ENCODE measurements at places on chromosomes 1 and 21. TPM values are rescaled to one million over a fixed set of nuclear protein-coding genes. Genes with fewer than 3 reads are reported as not detected.

GRCh38 chr1:78334952-78335351 lies 155.8 kb upstream of the PTGFR start:
- DNase-seq = peak; percentile 13
- H3K27me3 ChIP-seq = no peaks in the 10 kb centered on the region
- no peaks in the 10 kb centered on the region for H3K4me1 ChIP-seq
- H3K36me3 ChIP-seq = no peaks in the 10 kb centered on the region
- no peak overlapping the region for H3K4me3 ChIP-seq

- H3K4me3 ChIP-seq = no peak overlapping the region
- no peaks in the 10 kb centered on the region for H3K4me1 ChIP-seq
- H3K36me3 ChIP-seq = no peaks in the 10 kb centered on the region
- no peak overlapping the region for H3K27ac ChIP-seq
- no peaks in the 10 kb centered on the region for H3K27me3 ChIP-seq
Observed at GRCh38 chr1:152546704-152547103, 19.9 kb downstream of the LCE3E start.

- DNase-seq = peak; percentile 15
- H3K4me1 ChIP-seq = peaks cover 14% of the 10 kb centered on the region
- no peaks in the 10 kb centered on the region for H3K27me3 ChIP-seq
- H3K36me3 ChIP-seq = no peaks in the 10 kb centered on the region
- H3K27ac ChIP-seq = peak overlapping the region; percentile 40
Observed at GRCh38 chr1:178935610-178936009, 64.7 kb upstream of the ANGPTL1 start.

- no peak overlapping the region for H3K27ac ChIP-seq
- H3K36me3 ChIP-seq = no peaks in the 10 kb centered on the region
- no peak for DNase-seq
- no peak overlapping the region for H3K4me3 ChIP-seq
- H3K27me3 ChIP-seq = no peaks in the 10 kb centered on the region
- no peaks in the 10 kb centered on the region for H3K4me1 ChIP-seq
Observed at GRCh38 chr1:105591681-105592080, 1464.8 kb upstream of the PRMT6 start.

GRCh38 chr21:35359076-35359475 lies 310.0 kb upstream of the RUNX1 start:
- H3K4me3 ChIP-seq = no peak overlapping the region
- H3K27me3 ChIP-seq = no peaks in the 10 kb centered on the region
- no peak for DNase-seq

DNA sequence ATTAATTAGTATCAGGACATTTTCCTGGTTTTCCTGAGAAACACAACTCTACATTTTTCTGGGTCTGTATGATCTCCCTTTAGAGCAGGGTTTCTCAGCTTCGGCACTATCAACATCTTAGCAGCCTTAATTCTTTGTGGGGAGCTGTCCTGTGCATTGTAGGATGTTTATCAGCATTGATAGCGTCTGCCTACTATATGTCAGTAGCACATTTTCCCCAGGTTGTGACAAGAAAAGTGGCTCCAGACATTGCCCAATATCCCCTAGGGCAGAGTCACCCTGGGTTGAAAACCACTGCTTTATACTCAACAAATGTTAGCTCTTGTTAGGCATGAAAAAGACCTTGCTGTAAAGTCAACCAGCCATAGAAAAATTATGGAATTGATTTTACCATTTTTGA lies 195.1 kb upstream of the FMN2 start:
- H3K4me1 ChIP-seq = no peaks in the 10 kb centered on the region
- H3K27me3 ChIP-seq = no peaks in the 10 kb centered on the region
- no peak for DNase-seq
- no peaks in the 10 kb centered on the region for H3K36me3 ChIP-seq

DNA sequence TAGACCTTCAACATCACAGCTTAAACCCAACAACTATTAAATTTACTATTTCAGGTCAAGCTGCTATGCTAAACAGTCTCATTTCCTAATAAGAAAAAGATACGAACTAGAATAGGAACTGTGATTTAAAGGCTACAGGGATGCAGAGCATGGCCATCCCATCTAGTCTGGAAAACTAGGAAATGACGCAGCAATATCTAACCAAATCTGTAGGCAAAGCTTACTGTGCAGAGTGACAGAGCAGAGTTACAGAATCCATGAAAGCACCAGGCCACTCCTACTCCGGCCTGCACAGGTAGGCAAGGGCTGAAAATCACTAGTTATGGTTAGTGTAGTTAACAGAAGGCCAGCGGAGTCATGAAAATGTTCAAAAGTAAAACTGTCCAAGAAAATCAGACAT lies 2.1 kb downstream of the HLCS start:
- H3K27ac ChIP-seq = no peak overlapping the region
- no peak for DNase-seq
- H3K36me3 ChIP-seq = no peaks in the 10 kb centered on the region
- H3K4me3 ChIP-seq = no peak overlapping the region
- H3K27me3 ChIP-seq = no peaks in the 10 kb centered on the region
- H3K4me1 ChIP-seq = no peaks in the 10 kb centered on the region

DNA sequence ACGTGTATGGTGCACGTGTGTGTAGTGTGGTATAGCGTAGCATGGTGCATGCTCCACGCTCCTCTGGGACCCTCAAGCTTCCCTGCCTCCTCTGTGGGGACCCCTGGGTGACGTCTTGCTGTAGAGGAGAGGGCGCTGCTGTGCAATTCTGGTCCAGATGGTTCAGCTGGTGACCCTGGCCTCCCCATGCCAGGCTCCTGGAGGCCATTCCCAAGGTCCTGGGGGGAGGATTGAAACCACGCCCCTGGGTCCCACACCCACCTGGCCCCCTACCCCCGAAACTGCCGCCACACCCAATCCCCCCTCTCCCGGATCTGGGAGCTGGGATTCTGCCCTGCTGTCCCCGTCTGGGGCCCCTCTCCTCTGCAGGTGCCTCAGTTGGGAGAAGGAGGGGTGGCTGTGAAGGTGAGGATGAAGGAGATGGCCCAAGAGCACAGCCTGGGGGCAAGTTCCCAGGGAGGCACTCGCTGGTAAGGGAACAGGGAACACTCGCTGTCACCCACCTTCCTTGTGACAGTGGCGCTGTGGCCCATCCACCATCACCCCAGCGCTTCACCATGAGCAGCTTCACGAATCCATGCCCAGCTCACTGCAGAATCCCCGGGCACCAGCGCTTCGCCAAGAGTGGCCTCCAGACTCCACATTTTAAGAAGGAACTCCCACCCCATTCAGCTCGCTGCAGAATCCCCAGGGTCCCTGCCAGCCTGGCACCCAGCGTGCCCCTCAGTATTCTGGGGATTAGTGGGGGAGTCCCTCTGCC lies 38.0 kb downstream of the WDR4 start:
- H3K27ac ChIP-seq = no peak overlapping the region
- no peaks in the 10 kb centered on the region for H3K27me3 ChIP-seq
- no peaks in the 10 kb centered on the region for H3K4me1 ChIP-seq
- H3K4me3 ChIP-seq = no peak overlapping the region

GRCh38 chr21:44043613-44044012 lies 31.5 kb downstream of the TRAPPC10 start:
- H3K36me3 ChIP-seq = no peaks in the 10 kb centered on the region
- no peak overlapping the region for H3K27ac ChIP-seq
- H3K4me1 ChIP-seq = no peaks in the 10 kb centered on the region

- no peaks in the 10 kb centered on the region for H3K4me1 ChIP-seq
- DNase-seq = no peak
- no peak overlapping the region for H3K27ac ChIP-seq
- H3K27me3 ChIP-seq = no peaks in the 10 kb centered on the region
Observed at GRCh38 chr1:185674201-185674600, 60.0 kb upstream of the HMCN1 start.

- peak overlapping the region; percentile 75 for H3K4me3 ChIP-seq
- peak overlapping the region; percentile 92 for H3K27ac ChIP-seq
- no peaks in the 10 kb centered on the region for H3K27me3 ChIP-seq
- no peak for DNase-seq
Observed at GRCh38 chr1:184385865-184386311, 941 bp upstream of the C1orf21 start.

CRP gene
- not detected for total RNA-seq

TMCO4 gene
- 41.2 TPM for total RNA-seq

FAM167B gene
- total RNA-seq = not detected
